ENCODE measurements at places on chromosomes 7 and 10.
A peak's percentile ranks its signal among the peaks of the same experiment; 100 is the strongest.

DNA sequence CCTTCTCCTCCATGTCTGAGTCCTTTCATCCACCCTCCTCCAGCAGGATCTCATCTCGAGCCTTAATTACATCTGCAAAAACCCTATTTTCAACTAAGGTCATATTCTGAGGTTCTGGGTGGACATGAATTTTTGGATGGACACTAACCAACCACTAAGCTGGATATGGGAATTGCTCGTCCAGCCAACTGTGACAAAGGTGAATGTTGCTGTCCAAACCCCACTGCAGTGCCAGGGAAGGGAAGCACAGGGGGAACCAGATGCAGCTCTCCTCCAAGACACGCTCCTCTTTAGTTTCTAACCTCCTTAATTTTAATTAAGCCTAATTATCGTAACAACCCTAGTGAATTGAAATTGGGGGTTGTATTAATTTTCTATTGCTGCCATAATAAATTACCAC, 65.1 kb upstream of the EBF3 start:
- no peak for DNase-seq

GRCh38 chr10:128072941-128073645, 53.1 kb downstream of the MKI67 start:
- DNase-seq = no peak

DNA sequence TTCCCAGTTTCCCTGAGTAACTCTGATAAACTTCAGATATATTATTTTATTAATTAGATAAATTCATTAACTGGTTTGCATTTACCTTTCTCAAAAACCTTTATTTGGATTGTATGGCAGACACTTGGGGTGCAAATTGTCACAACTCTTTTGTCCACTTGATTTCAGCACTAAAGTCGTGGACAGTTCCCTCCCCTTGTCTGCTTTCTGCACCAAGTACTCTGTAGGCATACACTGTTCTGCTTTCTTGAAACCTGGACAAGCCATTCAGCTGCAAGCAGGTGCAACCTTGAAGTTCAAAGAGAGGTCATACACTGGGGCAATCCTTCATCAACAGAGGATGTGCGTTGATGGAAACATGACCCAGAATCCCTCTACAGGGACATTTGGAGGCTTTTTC, 162.9 kb downstream of the ARL5B start:
- DNase-seq = no peak

GRCh38 chr10:48509974-48510692, 94.7 kb downstream of the ARHGAP22 start:
- no peak for DNase-seq

- DNase-seq = peak; percentile 18
Measured at GRCh38 chr10:14604181-14605142, 170.2 kb downstream of the FAM107B start.

- DNase-seq = no peak
Measured at GRCh38 chr10:84695902-84696301, 367.5 kb downstream of the CCSER2 start.

DNA sequence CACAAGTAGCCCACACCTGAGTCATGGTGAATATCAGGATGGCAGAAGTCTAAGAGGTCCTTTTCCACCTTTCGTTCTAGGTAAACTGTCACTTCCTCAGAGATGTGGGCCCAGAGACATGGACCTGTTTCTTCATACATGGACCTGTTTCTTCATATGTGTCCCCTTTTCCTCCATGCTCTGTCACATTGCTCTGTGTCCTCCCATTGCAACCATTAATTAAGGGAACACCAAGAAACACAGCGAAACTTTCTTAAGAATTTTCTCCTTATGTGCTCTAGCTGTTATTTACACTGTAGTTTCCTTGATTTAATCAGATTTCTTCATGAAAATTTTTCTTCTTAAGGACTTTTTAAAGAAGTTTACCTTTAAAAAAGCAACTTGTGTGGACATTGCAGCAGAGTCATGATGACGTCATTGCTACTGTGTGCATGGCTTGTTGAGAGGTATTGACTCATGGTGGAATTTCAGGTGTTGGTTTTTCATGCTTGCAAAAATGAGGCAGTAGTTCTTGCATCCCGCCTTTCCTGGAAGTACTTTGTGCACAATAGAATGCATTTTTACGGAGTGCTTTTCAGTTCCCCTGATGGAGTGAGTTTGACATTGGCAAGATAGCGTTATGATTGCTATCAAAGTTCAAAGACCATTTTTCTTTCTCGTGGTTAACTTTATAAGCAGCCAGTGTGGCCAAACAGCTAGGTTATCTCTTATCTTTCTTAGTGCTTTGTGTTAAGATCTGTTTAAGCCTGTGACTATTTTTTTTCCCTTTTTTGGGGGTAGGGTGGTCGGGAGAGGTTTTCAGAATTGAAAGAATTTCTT, 37.7 kb downstream of the CFAP58 start:
- DNase-seq = peak; percentile 51

- no peak for DNase-seq
Measured at GRCh38 chr10:63208986-63209385, 75.9 kb downstream of the NRBF2 start.

DNA sequence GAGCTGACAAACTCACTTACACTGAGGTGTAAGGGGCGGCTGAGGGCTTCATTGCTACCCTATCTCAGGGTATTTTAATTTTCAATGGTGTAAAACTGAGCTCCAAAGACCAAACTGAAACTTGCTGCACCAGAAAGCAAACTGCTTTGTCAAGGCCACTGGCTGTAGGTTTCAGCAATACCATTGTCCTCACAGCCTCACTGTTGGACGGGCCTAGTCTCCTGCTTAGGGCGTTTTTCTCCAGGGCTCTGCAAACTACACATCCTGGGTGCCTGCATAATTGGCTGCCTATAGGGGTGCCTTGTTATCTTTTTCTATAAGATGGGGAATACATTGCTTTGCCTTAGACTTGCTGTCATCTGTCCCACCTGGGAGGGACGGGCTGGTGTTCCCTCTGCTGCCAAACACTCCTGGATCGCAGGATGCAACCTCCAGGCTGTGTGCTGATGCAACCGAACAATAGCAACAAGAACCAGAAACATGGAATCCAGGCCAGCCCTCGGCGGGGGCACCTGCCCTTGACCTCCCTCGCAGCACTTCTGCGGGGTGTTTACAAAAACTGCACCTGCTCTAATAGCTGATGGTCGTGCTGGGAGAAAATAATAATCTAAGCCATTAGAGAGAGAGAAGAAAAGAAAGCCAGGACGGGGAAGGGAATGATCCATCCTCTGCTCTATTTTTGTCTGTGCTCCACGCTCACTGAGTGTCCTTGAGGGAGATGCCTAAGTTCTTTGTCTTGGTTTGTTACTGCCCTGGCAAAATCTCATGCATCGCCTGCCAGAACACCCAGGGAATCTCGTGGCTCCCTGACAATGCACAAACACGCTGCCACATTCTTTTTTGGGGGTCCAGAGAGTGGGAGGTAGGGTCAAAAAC, 104.5 kb downstream of the GALNT17 start:
- no peak for DNase-seq

DNA sequence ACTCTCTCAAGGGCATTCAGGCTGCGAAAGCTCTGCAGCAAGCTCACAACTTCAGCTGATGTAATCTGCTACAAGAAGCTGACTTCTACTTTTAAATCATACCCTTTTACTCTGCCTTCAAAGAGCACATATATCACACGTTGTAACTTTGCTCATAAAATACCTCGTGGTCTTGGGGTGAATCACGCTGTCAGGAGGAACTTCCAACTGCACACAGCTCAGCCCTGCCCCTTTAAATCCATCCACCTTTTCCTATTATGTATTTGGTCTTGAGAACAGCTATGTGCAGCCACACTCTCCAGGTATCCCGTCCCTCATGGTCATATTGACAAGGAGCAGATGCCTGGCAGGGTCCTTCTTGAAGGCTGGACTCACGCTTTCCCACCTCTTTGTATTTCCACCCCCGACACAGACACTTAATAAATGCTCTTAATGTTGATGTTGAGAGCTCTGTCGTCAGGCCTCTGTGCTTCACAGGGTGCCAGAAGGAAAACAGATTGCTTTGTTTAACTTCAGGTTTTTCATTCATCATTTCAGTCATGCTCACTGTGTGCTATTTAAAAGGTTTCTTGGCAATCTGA, 47.6 kb downstream of the ICA1 start:
- no peak for DNase-seq

DNA sequence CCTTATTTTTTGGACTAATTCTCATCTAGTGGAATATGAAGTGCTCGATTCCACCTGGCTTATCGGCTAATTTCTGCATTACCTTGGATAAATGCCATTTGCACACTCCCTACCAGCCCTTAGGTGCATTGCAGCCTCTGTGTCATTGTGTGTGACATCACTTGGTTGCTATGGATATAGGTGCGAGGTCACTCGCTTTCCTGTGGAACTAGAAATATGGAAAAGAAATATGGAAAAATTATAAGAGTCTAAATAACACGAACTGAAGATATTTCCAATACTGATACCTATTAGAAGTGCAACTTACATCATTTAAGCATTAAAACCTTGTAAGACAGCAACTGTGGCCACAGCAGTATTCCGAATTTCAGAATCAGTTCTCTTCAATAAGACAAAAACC, 2.0 kb downstream of the YWHAG start:
- DNase-seq = no peak

GRCh38 chr7:155581107-155581830, 34.9 kb upstream of the CNPY1 start:
- no peak for DNase-seq

All from HCT116 (cell line).